Central memory CD8-positive, alpha-beta T cell (primary cell): ENCODE measurements at places on chromosomes 13 and 19.

- no peaks in the 10 kb centered on the region for H3K4me1 ChIP-seq
- no peak overlapping the region for H3K4me3 ChIP-seq
- no peak overlapping the region for H3K27ac ChIP-seq
- no peak for DNase-seq
- no peaks in the 10 kb centered on the region for H3K36me3 ChIP-seq
- no peaks in the 10 kb centered on the region for H3K27me3 ChIP-seq
Observed at GRCh38 chr13:92734545-92734944, 492.1 kb upstream of the GPC6 start.

- DNase-seq, result no peak
- peak overlapping the region; percentile 98 for H3K27ac ChIP-seq
- no peaks in the 10 kb centered on the region for H3K27me3 ChIP-seq
- peak overlapping the region; percentile 38 for H3K4me3 ChIP-seq
Observed at GRCh38 chr19:14414926-14415690, 4.0 kb downstream of the DDX39A start.

DNA sequence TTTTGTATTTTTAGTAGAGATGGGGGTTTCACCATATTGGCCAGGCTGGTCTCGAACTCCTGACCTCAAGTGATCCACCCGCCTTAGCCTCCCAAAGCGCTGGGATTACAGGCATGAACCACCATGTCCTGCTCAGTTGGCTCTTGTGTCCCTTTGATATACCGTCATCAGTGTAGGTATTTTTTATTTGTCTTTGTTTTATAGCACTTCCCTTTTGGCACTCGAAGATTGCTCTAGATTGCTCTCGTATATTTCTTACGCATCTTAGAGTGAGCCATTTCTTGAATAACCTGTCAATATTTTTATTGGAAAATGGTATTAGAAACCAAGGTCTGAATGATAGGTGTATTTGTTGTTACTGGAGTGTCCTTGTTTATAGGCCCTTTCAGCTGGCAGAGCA, 9.4 kb downstream of the SETDB2 start:
- H3K4me1 ChIP-seq, result peaks cover 44% of the 10 kb centered on the region
- H3K27me3 ChIP-seq, result no peaks in the 10 kb centered on the region
- H3K27ac ChIP-seq, result no peak overlapping the region
- no peak overlapping the region for H3K4me3 ChIP-seq
- H3K36me3 ChIP-seq, result peaks cover 8% of the 10 kb centered on the region
- DNase-seq, result no peak

- H3K36me3 ChIP-seq, result peaks cover 16% of the 10 kb centered on the region
- H3K4me3 ChIP-seq, result peak overlapping the region; percentile 89
- peak overlapping the region; percentile 90 for H3K27ac ChIP-seq
- H3K4me1 ChIP-seq, result peaks cover 36% of the 10 kb centered on the region
Observed at GRCh38 chr19:35247526-35248309, 1.1 kb upstream of the LSR start.

GRCh38 chr13:73671011-73671410, 463.2 kb downstream of the KLF12 start:
- no peak for DNase-seq
- no peaks in the 10 kb centered on the region for H3K27me3 ChIP-seq
- peaks cover 3% of the 10 kb centered on the region for H3K36me3 ChIP-seq
- no peaks in the 10 kb centered on the region for H3K4me1 ChIP-seq
- H3K4me3 ChIP-seq, result no peak overlapping the region
- no peak overlapping the region for H3K27ac ChIP-seq

- peaks cover 3% of the 10 kb centered on the region for H3K36me3 ChIP-seq
- peaks cover 76% of the 10 kb centered on the region for H3K27me3 ChIP-seq
- H3K4me3 ChIP-seq, result no peak overlapping the region
- H3K27ac ChIP-seq, result no peak overlapping the region
- peaks cover 9% of the 10 kb centered on the region for H3K4me1 ChIP-seq
Observed at GRCh38 chr13:94710881-94711560, 1.3 kb downstream of the SOX21 start.

DNA sequence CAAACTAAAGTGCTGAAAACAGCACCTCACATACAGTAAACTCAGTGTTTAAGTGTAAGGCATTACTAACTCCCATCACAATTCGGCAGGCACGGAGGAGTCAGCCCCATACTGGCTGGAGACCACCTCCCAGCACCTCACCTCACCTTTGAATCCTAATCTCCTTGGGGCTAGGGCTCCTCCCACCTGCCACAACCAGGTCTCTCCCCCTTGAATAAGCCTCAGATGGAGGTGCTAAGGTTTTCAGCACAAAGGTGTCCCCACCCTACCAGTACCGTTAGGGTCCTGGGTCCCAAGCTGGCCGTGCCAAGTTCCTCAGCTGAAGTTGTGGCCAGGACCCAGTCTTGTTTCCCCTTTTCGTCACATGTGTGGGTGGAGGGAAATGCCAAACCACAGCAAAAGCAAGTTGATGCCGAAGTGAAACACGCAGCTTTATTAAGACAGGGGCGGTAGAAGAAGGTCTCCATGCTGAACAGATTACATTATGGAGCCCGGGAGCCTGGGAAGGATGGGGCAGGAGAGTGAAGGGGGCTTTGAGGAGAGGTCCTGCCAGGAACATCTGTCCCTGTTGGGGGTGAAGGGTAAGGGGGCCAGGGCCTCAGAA, at the start of gene IGFLR1:
TSS of gene IGFLR1 (minus strand) at position 332 of the 604 bp plus-strand sequence. CDS start 1,272 bp downstream, outside the sequence.
- no peak for DNase-seq
- H3K36me3 ChIP-seq, result peaks cover 25% of the 10 kb centered on the region
- peaks cover 54% of the 10 kb centered on the region for H3K4me1 ChIP-seq

- H3K27me3 ChIP-seq, result no peaks in the 10 kb centered on the region
- peaks cover 65% of the 10 kb centered on the region for H3K36me3 ChIP-seq
- peaks cover 59% of the 10 kb centered on the region for H3K4me1 ChIP-seq
- H3K4me3 ChIP-seq, result peak overlapping the region; percentile 90
- H3K27ac ChIP-seq, result peak overlapping the region; percentile 92
Observed at GRCh38 chr13:41458187-41458760, 924 bp downstream of the RGCC start.

- DNase-seq, result no peak
- H3K36me3 ChIP-seq, result no peaks in the 10 kb centered on the region
- no peaks in the 10 kb centered on the region for H3K4me1 ChIP-seq
Observed at GRCh38 chr19:45913874-45914830, at the start of gene NANOS2. Gene NANOS2 (minus strand): TSS chr19:45914778. CDS start chr19:45914693, 85 bp downstream.

- no peaks in the 10 kb centered on the region for H3K4me1 ChIP-seq
- no peak for DNase-seq
- no peak overlapping the region for H3K4me3 ChIP-seq
- no peak overlapping the region for H3K27ac ChIP-seq
- H3K36me3 ChIP-seq, result no peaks in the 10 kb centered on the region
Observed at GRCh38 chr13:85405316-85405897, 393.8 kb downstream of the SLITRK6 start.

DNA sequence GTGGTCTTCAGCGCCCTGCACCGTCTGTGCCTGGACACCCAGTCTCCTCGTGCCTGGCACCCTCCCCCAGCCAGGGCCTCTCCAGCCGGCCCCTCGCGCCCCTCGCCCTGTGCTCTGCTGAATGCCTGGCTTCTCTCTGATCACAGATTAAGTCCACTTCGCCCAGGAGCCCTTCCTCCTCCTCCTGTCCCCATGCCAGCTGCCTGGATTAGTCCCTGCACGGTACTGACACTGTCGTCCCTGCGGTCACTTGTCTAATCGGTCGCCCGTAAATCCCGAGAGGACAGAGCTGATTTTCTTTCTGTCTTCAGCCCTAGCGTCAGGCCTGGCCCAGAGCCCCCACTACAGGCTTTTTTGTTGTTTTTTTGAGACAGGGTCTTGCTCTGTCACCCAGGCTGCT, 6.6 kb downstream of the THOP1 start:
- H3K27me3 ChIP-seq, result no peaks in the 10 kb centered on the region
- peaks cover 4% of the 10 kb centered on the region for H3K4me1 ChIP-seq
- peaks cover 9% of the 10 kb centered on the region for H3K36me3 ChIP-seq
- H3K27ac ChIP-seq, result peak overlapping the region; percentile 62
- H3K4me3 ChIP-seq, result no peak overlapping the region
- no peak for DNase-seq

DNA sequence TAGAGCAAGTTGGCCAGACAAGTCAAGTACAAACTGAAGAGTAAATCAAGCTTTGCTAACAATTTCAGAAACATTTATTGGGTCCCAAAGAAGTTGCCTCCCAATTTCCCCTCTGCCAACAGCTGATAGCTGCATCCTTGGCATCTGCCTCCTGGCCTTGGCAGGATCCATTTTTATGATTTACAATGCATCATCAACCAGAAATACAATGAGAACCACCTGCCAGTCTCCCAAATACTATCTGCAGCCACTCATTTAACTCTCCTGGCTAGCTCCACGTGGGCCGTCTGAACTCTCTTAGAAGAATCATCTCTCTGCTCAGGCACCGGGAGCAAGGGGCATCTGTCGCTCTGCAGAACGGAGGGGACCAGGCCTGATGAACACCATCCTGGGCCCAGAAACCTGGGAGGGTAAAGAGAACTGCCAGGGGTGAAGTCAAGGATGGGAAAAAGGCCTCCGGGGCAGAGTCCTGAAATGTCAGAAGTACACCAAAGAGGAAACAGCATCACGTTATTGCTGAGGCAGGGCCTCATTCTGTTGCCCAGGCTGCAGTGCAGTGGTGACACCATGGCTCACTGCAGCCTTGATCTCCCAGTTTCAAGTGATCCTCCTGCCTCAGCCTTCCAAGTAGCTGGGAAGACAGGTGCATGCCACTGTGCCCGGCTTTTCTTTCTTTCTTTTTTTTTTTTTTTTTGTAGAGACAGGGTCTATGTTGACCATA, 2.6 kb downstream of the LONP1 start:
- H3K27me3 ChIP-seq, result no peaks in the 10 kb centered on the region
- peaks cover 24% of the 10 kb centered on the region for H3K36me3 ChIP-seq
- peak overlapping the region; percentile 22 for H3K4me3 ChIP-seq
- peaks cover 13% of the 10 kb centered on the region for H3K4me1 ChIP-seq
- no peak for DNase-seq

GRCh38 chr13:99865420-99865930, 106.1 kb downstream of the ZIC5 start:
- no peak for DNase-seq
- H3K27ac ChIP-seq, result no peak overlapping the region
- H3K4me1 ChIP-seq, result peaks cover 11% of the 10 kb centered on the region
- peaks cover 2% of the 10 kb centered on the region for H3K36me3 ChIP-seq
- H3K27me3 ChIP-seq, result no peaks in the 10 kb centered on the region

DNA sequence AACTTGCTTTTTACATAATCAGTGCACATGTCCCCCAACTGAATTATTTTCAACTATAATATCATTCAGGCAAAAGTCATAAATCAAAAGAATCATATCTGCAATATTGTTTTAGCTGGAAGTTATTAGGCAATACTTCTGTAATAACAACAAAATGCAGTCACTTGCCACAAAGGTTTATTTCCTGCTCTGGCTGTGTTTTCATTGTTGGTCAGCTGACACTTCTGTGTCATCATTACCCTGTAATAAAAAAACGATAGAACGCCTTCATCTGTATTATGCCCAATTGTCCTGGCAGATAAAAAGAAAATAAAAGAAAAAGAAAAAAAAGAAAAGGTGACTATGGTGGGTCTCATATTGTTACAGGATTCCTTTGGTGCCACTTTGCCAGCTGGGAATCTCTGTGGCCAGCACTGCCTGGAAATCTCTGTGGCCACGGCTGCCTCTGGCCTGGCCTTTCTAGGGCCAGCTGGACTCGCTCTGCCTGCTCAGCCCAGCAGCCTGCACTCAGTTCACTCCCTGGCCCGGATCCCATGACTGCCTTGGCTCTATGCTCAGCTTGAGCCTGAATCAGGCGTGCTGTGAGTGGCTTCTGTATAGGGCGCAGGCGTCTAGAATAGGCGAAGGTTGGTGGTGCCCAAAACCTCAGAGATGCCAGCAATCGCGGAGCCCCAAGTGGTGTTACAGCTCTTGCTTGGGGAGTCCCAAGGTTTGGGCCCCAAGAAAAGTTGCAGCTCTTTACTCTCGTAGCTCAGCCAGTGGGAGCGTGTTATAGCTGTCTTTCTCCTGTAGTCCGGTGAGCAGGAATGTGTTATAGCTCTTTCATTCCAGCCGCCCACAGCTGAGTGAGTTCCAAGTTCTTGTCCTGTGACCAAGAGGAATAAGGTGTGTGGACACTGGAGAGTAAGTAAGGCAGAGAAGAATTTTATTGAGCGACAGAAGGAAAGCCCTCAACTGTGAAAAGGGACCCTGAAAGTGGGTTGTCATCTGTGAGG, 1227.1 kb downstream of the SLITRK1 start:
- no peaks in the 10 kb centered on the region for H3K27me3 ChIP-seq
- no peak for DNase-seq
- H3K27ac ChIP-seq, result no peak overlapping the region
- H3K4me3 ChIP-seq, result no peak overlapping the region

- H3K27ac ChIP-seq, result no peak overlapping the region
- H3K4me3 ChIP-seq, result no peak overlapping the region
Observed at GRCh38 chr13:46288570-46289259, 77.0 kb downstream of the LRRC63 start.

DNA sequence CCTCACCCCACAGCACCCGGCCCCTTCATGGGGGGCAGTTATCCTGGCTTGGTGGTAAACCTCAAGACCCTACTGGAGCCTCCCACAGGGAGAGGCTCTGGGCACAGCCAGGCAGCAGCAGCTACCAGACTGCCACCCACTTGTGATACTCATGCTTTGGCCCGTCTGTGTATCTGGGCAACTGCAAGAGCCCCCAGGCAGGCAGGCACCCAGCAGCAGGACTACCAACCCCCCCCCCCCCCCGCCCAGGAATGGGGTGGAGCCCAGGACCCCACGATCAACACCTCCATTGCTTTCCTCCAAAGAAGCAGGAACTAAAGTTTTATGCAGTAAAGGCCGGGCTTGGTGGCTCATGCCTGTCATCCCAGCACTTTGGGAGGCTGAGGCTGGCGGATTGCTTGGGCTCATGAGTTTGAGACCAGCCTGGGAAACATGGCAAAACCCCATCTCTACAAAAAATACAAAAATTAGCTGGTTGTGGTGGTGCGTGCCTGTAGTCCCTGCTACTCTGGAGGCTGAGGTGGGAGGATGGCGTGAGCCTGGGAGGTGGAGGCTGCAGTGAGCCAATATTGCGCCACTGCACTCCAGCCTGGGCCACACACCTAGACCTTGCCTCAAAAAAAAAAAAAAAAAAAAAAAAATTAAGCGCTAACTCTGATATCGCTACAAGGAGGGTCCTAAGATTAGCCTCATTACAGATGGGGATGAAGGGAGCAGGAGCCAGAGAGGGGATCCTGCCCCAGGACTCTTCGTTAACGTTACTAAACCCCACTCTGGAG, 1.1 kb upstream of the LYL1 start:
- H3K4me3 ChIP-seq, result peak overlapping the region; percentile 81
- no peak overlapping the region for H3K27ac ChIP-seq
- no peak for DNase-seq
- H3K27me3 ChIP-seq, result peaks cover 4% of the 10 kb centered on the region
- peaks cover 17% of the 10 kb centered on the region for H3K36me3 ChIP-seq

DNA sequence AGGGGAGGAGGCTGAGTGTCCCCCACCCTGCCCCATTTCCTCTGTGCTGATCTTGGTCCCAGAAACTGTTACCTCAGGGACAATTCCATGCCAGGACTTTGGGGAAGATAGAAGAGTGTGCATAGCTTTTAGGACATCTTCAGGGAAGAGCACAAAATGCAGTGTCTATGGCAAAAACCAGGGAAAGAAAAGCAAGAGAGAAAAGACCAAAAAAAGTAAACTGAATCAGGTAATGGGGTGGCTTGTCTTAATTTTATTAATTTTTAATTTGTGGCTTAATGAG, 109.4 kb downstream of the NDFIP2 start:
- no peak overlapping the region for H3K4me3 ChIP-seq
- H3K27me3 ChIP-seq, result no peaks in the 10 kb centered on the region
- no peaks in the 10 kb centered on the region for H3K36me3 ChIP-seq
- H3K27ac ChIP-seq, result no peak overlapping the region
- H3K4me1 ChIP-seq, result no peaks in the 10 kb centered on the region

GRCh38 chr13:111058796-111059506, 56.2 kb upstream of the ARHGEF7 start:
- peaks cover 2% of the 10 kb centered on the region for H3K36me3 ChIP-seq
- no peak overlapping the region for H3K27ac ChIP-seq
- no peaks in the 10 kb centered on the region for H3K4me1 ChIP-seq
- H3K27me3 ChIP-seq, result peaks cover 92% of the 10 kb centered on the region
- DNase-seq, result no peak
